ENCODE measurements at places on chromosomes 12 and 14.
A peak's percentile ranks its signal among the peaks of the same experiment; 100 is the strongest.

- H3K27ac ChIP-seq: no peak overlapping the region
- no peak for DNase-seq
- H3K4me3 ChIP-seq: no peak overlapping the region
- no peaks in the 10 kb centered on the region for H3K36me3 ChIP-seq
Observed at GRCh38 chr14:41521891-41522290, 84.8 kb upstream of the LRFN5 start.

DNA sequence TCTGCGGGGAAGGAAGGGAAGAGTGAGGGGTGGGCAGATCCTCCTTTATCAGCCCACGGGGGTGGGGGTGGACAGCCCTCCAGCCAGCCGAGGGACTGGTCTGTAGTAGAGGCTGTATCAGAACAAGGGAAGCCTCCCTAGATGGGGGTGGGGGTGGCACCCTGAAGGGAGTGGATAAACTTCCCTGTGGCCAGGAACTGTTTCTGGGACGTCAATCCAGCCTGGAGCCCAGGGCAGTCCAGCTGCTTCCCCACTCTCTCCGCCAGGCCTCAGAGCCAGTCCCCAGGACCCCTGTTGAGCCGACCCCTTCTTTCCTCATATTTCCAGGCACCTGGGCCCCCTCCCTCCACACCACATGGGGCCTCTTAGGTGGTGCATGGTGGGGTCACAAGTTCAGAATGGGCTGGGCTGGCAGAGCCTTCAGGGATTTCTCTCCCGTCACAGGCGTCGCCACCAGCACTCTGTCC, 6.7 kb downstream of the PLD4 start:
- no peaks in the 10 kb centered on the region for H3K27me3 ChIP-seq
- no peak for DNase-seq
- no peak overlapping the region for H3K27ac ChIP-seq
- H3K4me3 ChIP-seq: no peak overlapping the region

DNA sequence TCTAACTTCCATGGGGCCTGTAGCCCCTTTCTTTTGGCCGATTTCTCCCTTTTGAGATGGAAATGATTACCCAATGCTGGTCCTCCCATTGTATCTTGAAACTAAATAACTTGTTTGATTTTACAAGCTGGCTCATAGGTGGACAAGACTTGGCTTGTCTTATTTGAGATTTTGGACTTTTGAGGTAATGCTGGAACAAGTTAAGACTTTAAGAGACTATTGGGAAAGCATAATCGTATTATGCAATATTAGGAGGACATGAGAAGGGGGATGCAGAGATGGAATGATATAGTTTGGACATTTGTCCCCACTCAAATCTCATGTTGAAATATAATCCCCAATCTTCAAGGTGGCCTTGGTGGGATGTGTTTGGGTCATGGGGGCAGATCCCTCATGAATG, 49.2 kb upstream of the LYZ start:
- H3K4me1 ChIP-seq: no peaks in the 10 kb centered on the region
- no peaks in the 10 kb centered on the region for H3K36me3 ChIP-seq

DNA sequence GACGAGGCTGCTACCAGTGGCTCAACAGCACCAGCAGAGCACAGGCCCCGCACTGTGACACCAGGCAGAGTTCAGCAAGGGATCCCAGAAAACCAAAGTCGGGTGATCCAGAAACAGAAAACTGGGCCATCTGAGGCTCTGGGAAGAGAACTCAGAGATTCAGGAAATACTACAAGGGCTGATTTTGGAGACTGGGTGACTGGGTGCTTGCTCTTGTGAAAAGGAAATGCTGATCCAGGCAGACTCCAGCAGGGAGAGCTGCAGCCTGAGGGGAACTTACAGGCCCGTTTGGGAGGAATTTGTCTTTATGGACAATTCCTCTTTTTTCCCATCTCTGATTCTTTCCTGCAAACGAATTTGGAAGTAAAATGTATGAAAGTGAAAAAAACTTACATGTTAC, 28.2 kb downstream of the FOXN3 start:
- H3K27me3 ChIP-seq: no peaks in the 10 kb centered on the region
- H3K4me1 ChIP-seq: peaks cover 18% of the 10 kb centered on the region

GRCh38 chr14:74836251-74836960, 39.5 kb downstream of the PROX2 start:
- H3K4me3 ChIP-seq: no peak overlapping the region
- no peak overlapping the region for H3K27ac ChIP-seq

DNA sequence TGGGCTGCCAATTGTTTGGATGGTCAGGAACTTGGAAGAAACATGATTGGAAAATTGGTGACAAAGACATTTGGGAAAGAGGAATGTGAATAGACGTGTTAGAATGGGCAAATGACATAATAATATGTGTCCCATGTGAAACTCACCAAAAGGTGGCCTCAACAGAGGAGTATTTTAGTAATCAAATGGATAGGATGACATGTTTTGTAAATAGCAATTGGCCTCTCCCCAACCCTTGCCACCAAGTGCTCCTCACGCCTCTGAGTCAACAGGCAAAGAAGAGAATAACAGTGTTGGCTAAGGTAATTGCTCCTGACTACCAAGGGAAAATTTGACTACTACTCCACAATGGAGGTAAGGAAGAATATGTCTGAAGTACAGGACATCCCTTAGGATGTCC, 81.4 kb downstream of the ATXN7L3B start:
- no peak overlapping the region for H3K4me3 ChIP-seq
- DNase-seq: no peak
- no peaks in the 10 kb centered on the region for H3K27me3 ChIP-seq
- no peak overlapping the region for H3K27ac ChIP-seq
- no peaks in the 10 kb centered on the region for H3K4me1 ChIP-seq

- H3K4me3 ChIP-seq: no peak overlapping the region
- peaks cover 20% of the 10 kb centered on the region for H3K4me1 ChIP-seq
- peak overlapping the region; percentile 1 for H3K27ac ChIP-seq
- DNase-seq: no peak
Observed at GRCh38 chr14:68665131-68665530, 127.7 kb downstream of the ZFP36L1 start.

DNA sequence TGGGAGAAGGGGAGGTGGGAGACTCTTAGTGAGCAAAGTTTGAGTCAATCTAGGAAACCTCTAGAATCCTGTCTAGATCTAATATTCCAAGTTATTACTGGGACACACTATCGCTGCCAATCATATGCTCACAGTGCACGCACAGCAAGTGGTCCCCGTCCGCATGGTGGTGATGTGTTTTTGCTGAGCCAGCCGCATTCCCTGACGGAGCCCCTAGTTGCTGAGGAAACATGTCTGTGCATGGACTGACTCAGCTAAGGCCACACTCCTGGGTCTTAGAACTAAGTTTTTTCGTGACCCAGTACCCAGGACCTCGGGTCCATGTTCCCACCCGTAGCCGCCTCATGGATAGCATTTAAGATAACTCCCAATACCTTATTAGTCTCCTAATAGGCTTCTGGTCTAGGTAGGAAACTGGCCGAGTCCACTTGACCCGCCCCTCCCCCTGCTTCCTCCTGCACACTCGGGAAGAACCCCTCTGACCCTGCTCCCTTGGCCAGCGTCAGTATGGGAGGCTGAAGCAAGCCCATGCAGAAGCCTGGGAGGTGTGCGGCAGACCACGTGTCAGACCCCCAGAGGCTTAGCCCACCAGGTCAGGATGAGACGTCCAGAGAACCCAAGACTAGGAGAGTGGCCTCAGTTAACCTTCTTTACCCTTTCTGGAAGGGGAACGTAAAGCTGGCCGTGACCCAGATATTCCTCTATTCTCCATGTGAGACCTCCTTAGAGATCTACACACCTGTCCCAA, 200.5 kb downstream of the ETV6 start:
- no peak overlapping the region for H3K27ac ChIP-seq
- H3K4me1 ChIP-seq: no peaks in the 10 kb centered on the region
- H3K4me3 ChIP-seq: no peak overlapping the region
- H3K27me3 ChIP-seq: no peaks in the 10 kb centered on the region
- no peak for DNase-seq

GRCh38 chr12:104106965-104107364, 31.0 kb downstream of the NFYB start:
- no peak overlapping the region for H3K4me3 ChIP-seq
- no peak for DNase-seq
- H3K27me3 ChIP-seq: no peaks in the 10 kb centered on the region
- H3K27ac ChIP-seq: no peak overlapping the region

GRCh38 chr12:24252602-24253001, 303.1 kb upstream of the SOX5 start:
- no peaks in the 10 kb centered on the region for H3K4me1 ChIP-seq
- no peak overlapping the region for H3K27ac ChIP-seq
- H3K4me3 ChIP-seq: no peak overlapping the region
- no peaks in the 10 kb centered on the region for H3K36me3 ChIP-seq
- H3K27me3 ChIP-seq: no peaks in the 10 kb centered on the region
- DNase-seq: no peak

DNA sequence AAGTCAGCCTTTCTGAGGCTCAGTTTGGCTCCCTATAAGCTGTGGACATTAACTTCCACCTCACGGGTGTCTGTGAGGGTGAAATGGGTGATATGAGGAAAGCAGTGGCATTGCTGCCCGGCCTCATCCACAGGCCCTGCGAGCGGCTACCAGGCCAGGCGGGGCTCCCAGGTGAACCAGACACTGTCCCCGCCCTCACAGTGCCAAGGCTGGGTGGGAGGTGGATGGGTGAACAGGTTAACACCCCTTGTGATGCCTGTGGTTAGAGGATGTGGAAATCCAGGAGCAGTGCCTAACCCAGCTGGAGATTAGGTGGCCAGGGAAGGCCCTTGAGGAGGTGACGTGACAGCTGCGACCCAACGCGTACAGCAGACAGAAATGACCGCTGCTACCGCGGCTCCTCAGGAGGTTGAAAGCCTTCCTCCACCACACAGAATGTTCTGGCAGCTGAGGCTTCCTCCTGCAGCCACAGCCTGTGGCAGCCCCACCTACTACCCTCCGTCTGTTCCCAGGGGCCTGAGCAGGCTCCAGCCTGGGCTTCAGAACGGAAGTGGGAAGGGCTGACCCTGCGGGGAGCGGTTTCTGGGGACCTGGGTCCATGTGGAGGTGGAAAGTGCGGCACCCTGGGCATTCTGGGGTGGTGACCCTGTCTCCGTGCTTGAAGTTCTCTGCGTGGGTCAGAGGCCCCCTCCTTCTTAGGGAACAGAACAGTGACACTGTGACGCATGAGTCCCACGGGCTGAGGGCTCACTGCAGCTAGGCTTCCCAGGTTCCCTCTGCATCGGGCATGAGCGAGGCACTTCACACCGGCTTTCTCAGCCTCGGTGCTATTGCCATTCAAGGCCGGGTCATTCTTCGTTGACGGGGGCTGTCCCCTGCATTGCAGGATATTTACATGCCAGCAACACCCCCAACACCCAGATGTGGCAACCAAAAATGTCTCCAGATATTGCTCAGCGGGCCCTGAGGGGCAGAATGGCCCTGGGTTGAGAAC, 9.7 kb downstream of the MMAB start:
- no peak overlapping the region for H3K4me3 ChIP-seq
- H3K27me3 ChIP-seq: no peaks in the 10 kb centered on the region
- peaks cover 19% of the 10 kb centered on the region for H3K36me3 ChIP-seq
- no peak overlapping the region for H3K27ac ChIP-seq
- H3K4me1 ChIP-seq: no peaks in the 10 kb centered on the region
- no peak for DNase-seq

- H3K36me3 ChIP-seq: peaks cover 9% of the 10 kb centered on the region
- no peak for DNase-seq
- H3K4me1 ChIP-seq: no peaks in the 10 kb centered on the region
- H3K27me3 ChIP-seq: no peaks in the 10 kb centered on the region
- H3K27ac ChIP-seq: no peak overlapping the region
Observed at GRCh38 chr14:77892381-77892871, 92.5 kb downstream of the ADCK1 start.

- no peak for DNase-seq
- H3K4me3 ChIP-seq: peak overlapping the region; percentile 92
- no peaks in the 10 kb centered on the region for H3K27me3 ChIP-seq
- H3K36me3 ChIP-seq: no peaks in the 10 kb centered on the region
- peak overlapping the region; percentile 73 for H3K27ac ChIP-seq
Observed at GRCh38 chr12:98644433-98644711, 216 bp downstream of the IKBIP start.

- H3K36me3 ChIP-seq: no peaks in the 10 kb centered on the region
- no peaks in the 10 kb centered on the region for H3K27me3 ChIP-seq
- H3K4me1 ChIP-seq: no peaks in the 10 kb centered on the region
- DNase-seq: no peak
- no peak overlapping the region for H3K27ac ChIP-seq
- no peak overlapping the region for H3K4me3 ChIP-seq
Observed at GRCh38 chr14:61260939-61261776, 20.0 kb downstream of the TMEM30B start.

DNA sequence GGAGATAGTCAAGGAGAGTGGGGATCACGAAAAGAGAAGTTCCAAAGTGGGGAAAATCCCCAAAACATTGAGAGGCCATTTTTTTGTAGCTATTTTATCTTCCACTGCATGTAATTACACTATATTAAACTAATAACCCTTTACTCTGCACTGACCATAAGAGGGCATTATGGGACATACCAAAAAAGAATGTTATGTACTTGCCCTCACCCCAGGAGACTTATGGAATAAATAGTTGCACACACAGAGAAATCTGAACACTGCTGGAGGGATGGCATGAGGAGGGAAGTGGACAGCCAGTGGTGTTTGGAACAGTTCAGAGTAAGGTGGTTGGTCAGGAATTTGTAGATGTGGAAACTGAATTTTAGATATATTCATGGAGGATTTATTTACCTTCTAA, 422.9 kb downstream of the SNAPC1 start:
- no peak overlapping the region for H3K27ac ChIP-seq
- DNase-seq: no peak
- H3K36me3 ChIP-seq: no peaks in the 10 kb centered on the region
- H3K4me1 ChIP-seq: no peaks in the 10 kb centered on the region
- H3K27me3 ChIP-seq: no peaks in the 10 kb centered on the region
- no peak overlapping the region for H3K4me3 ChIP-seq

GRCh38 chr12:203462-204260, 10.3 kb downstream of the SLC6A12 start:
- peak overlapping the region; percentile 71 for H3K4me3 ChIP-seq
- H3K27me3 ChIP-seq: no peaks in the 10 kb centered on the region
- H3K36me3 ChIP-seq: no peaks in the 10 kb centered on the region
- no peak for DNase-seq

DNA sequence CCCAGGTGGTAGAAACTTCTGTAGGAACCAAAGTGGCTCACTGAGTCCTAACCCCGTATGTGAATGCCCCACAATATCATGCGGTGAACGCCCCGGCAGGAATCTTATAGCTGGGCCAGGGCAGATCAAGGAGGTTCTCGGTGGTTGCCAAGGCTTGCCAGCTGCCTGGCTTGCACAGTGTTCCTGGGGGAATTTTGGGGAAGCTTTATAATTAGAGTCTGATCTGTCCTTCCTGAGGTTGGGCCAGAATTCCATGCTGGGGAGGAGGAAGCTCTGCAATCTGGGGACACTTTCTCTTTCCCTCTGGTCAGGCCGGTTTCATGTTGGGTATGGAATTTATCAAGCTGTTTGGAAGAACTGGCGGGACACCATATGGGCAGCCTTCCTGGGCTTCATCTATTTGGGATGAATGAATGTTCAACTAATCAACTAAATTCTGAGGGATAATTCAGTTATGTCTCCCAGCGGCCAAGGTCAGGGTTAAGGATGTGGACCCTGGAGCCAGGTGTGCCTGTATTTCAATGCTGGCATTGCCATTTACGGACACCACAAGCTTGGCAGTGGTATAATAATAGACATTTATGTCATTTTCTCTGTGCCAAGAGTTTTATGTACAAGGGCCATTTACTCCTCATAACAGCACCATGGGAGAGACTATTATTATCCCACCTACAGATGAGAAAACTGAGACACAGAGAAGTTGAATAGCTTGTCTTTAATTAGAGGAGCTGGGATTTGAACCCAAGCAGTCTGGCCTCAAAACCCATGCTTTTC, 54.3 kb downstream of the SVOP start:
- H3K27ac ChIP-seq: no peak overlapping the region
- H3K4me3 ChIP-seq: no peak overlapping the region
- no peaks in the 10 kb centered on the region for H3K27me3 ChIP-seq
- DNase-seq: no peak
- H3K36me3 ChIP-seq: no peaks in the 10 kb centered on the region

Measured in thoracic aorta (tissue), 2 donors.